ENCODE measurements at places on chromosomes 3 and 15. TPM values are rescaled to one million over a fixed set of nuclear protein-coding genes. Genes with fewer than 3 reads are reported as not detected.

The AHSG gene
- not detected for total RNA-seq

The TMEM158 gene
- total RNA-seq, result 0.51 TPM

The SPTSSB gene
- not detected for total RNA-seq

The CHRM5 gene
- total RNA-seq, result not detected

The CHRNA5 gene
- total RNA-seq, result 0.38 TPM

The ALG3 gene
- total RNA-seq, result 45.2 TPM

The CA12 gene
- 16.3 TPM for total RNA-seq

The CLDN18 gene
- not detected for total RNA-seq

The PLCH1 gene
- total RNA-seq, result under 0.01 TPM

The ACKR2 gene
- 13.9 TPM for total RNA-seq

The C2CD4A gene
- total RNA-seq, result not detected

All from subcutaneous adipose tissue (tissue), 4 donors.